BJ (cell line): ENCODE measurements at places on chromosomes 4 and X.

DNA sequence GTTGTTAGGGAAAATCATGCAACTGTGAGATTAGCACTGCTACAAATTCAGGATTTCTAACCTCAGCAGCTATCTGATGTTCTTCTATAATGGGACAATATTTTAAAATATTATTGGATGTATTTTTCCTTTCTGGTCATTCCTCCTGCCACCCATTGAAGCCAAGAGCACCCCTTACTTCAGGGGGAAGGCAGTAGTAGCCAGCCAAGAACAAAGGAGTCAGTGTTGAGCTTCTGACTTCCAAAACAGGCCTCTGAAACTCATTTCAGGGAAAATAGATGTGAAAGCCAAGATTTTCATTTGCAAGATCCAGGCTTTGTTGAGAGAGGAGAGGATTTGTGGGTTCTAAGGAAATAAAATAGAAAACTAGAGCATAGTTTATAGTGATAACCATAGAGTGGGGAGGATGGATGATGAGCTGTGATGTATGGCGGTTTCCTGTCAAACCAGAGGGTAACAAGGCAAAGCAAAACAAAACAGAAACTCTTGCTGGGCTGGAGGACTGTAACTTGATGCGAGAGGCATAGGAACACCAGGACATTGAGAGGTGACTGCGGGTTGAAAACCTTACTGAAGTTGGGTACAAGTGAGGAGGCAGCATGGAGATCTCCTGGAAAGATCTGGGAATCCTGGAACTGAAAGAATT lies 173.7 kb upstream of the LEF1 start:
- no peak for DNase-seq

DNA sequence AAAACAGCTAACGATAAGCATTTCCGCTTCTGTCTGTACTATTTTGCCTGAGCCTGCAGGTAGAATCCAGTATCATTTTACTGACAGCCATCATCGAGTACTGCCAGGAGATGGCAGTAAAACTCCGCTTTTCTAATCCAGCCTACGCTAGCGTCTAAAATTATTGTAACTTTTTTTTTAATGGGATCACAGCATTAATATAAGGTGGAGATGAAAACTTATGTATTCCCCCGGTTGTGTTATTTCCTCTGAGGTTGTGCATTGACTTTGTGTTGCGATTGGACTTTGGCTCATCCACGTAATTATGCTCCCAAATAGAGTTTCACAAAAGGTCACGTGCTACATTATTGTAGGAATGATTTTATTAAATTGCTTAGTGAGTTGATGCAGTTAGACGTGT lies 248.1 kb downstream of the C4orf33 start:
- DNase-seq, result no peak

- no peak for DNase-seq
Observed at GRCh38 chrX:136778916-136779315, 1.8 kb downstream of the ARHGEF6 start.

DNA sequence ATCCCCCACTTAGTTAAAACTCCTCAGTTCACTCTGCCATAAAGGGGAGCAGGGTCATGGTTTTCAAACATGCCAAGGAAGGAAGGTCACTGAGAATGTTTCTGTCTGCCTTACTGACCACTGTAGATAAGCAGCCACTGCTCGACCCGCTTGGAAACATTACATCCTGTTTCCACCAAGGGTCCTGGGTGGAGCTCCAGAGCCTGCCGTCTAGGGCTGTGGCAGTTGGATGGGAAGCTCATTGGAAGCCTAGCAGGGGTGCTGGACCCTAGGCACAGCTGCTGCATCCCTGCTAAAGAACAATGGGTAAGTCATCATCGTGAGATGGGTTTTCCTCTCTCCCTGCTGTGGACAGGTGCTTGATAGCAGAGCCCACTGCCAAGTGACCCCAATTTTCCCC lies 76.0 kb upstream of the SRD5A3 start:
- no peak for DNase-seq

DNA sequence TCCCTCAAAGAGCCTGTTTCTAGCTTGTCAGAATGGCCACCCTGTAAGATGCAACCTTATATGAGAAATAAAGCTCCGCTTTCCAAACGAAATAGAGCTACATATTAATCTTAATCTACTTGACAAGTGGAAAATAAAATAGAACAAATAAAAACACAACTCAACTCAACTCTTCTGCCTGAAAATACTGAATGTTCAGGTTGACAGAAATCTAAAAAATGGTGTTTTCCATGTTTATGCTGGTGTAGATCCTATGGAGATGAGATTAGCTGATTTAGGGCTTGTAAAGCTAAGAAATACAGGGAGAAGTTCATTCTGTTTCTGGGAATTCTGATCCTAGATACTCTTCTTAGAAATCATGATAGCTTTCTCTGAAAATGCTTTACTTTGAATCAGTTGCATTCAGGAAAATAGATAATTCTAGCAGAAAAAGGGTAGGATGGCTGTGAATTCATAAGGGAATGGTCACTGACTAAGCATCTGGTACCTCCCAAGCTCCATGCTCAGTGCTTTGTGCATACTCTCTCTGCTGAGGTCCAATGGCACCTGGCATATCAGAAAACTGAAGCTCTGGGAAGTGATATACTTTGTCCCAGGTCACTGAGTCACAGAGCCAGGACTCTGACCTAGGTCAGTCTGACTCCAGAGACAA lies 89.2 kb upstream of the EXOC1L start:
- DNase-seq, result no peak

DNA sequence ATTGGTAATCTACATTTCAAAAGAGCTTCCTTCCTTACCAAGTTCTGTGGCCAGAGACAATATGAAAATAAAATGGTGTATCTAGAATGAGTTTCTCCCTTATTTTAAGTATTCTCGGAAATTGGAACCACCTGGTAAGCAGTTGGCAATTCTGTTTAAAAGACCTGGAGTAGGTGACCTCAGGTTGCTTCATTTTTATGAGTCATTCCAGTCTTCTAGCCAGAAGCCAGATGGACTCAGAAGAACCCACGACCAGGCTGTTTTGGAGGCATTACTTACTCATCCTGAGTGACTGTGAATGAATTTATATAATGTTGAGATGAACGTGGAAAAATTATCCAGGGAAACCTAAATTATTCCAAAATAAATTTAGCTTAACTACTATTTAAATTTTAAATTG lies 9.1 kb downstream of the BMPR1B start:
- no peak for DNase-seq
